Activated naive CD4-positive, alpha-beta T cell (primary cell): ENCODE measurements at places on chromosomes 13 and 19.

DNA sequence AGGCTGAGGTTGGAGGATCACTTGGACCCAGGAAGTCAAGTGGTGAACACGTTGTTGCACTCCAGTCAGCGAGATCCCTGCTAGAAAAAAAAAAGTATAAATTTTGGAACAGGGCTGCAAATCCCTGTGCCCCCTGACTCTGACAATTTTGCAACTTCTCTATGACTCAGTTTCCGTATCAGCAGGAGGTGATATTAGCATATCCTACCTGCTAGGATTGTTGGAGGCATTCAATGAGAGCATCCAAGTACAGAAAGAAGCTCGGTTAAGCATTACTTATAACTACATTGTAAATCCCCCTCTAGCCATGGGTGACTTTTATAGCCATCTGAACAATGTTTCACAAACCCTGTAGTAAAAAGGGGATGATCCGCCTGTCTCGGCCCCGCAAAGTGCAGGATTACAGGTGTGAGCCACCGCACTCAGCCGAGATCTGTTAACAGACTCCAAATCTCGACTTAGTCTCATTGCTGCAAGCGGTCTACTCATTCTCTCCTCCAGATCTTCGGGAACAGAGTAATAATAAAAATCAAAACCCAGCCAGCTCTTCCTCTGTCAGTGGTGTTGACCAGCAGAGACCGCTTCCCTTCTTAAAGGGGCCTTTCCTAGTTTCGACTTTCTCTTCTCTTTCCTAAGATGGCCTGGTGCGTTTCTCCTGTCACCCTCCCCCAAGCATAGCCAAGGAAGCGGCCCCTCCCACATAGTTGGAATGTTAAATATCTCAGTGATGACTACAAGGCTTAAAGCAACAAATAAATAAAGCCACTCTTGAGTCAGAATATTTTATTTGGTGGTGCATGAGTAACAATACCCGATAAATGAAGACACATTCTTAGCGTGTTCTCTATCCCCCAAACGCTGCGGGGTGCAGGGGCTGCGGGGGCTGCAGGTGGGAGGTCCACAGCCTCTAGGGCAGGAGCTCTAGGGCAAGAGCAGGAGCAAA, 10.3 kb upstream of the BICRA start:
- DNase-seq: no peak

GRCh38 chr19:30224689-30225606, 147.2 kb upstream of the ZNF536 start:
- DNase-seq: no peak

DNA sequence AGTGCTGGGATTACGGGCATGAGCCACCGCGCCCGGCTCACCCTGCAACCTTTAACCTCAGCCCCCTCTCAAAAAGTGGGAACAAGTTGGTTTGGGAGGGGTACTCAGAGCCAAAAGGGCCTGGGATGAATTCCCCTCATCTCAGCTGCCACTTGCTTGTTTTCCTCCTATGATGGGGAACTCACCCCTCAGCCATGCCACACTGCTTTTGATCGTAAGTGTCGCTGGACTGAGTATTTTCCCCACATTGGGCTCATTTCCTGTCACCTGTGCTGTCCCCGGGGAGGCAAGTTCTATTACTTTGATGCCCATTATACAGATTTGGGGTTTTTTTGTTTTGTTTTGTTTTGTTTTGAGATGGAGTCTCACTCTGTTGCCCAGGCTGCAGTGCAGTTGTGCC, 6.5 kb downstream of the R3HDM4 start:
- DNase-seq: no peak

DNA sequence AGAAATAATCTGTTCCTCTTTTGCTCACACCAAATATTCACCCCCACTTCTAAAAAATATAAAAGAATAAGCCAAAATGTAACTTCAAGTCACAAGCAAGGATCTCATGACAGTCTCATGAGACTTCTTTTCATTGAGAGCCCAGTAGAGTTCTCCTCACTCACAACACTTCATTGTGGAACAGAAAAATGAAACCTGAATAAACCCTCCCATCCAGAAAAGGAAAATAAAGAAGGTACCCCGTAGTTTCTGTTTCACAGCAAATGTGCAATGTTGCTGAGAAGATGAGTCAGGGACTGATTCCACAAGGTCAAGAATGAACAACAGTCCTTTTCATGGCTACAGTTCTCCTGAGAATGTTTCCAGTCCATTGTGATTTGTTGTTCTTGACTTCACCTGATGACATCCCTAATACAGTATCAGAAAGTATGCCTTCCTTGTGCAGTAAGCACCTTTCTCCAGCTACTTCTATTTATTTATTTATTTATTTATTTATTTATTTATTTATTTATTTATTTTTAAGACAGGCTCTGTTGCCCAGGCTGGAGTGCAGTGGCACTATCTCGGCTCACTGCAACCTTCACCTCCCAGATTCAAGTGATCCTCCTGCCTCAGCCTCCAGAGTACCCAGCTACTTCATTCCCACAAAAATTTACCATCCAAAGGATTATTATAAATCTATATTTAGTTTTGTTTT, 6.4 kb upstream of the ZNF841 start:
- DNase-seq: no peak

- no peak for DNase-seq
Observed at GRCh38 chr19:30566681-30567420, 194.7 kb downstream of the ZNF536 start.

DNA sequence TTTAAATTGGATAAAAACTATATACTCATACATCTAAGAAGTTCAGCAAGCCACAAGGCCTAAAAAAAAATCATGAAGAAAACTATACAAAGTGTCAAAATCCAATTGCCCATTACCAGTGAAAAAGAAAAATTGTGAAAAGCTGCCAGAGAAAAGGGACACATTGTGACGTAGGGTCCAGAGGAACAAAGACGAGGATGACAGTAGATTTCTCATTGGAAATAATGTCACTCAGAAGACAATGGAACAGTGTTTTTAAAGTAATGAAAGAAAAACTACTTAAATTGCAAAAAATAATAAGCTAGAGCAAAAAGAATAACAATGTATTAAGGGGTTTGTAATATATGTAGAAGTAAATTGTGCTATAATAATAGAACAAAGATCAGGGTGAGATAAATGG, 195.2 kb downstream of the EFNB2 start:
- DNase-seq: no peak

DNA sequence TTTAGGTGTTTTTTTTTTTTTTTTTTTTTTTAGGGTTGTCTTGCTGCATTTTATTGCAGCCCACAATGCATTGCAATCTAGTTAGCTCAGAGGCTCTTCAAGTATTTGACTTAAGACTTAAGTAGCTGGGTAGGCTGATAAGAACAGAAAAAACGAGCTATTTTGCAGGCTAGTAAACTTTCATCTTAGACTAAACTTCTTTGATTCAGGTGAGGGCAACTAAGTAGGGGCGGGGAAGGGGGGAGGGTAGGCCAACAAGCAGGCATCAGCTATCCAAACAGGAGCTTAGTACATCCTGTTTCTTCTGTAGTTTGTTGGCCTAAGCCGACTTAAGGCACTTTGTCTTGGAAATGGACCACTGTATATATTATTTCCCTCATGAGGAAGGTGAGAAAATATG, 4.9 kb upstream of the TDRD3 start:
- no peak for DNase-seq

GRCh38 chr13:47146136-47146535, 249.3 kb upstream of the HTR2A start:
- no peak for DNase-seq

GRCh38 chr19:39030854-39031367, 1.4 kb downstream of the FBXO27 start:
- no peak for DNase-seq

DNA sequence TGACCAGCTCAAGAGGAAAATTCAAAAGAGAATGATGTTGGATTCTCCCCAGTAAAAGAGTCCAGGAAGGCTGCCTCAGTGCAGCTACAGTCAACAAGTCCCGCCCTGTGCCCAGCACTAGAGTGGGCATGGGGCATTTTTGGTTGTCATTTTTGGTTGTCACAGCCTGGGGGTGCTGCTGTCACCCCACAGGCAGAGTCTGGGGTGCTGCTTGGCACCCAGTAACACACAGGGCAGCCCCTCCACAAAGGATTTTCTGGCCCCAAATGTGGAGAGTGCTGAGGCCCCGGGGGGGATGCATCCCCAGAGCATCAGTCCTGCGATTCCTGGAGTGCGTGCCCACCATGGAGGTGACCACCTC, 28.2 kb upstream of the TMEM255B start:
- DNase-seq: no peak

- DNase-seq: no peak
Observed at GRCh38 chr19:40768869-40769268, 6.5 kb upstream of the MIA start.

GRCh38 chr13:36685927-36686326, 12.1 kb downstream of the SERTM1 start:
- no peak for DNase-seq

- DNase-seq: no peak
Observed at GRCh38 chr13:64369121-64369520, 2861.0 kb downstream of the PCDH9 start.
